Occipital lobe (tissue), 3 donors: ENCODE measurements at places on chromosomes 4 and X. TPM values are rescaled to one million over a fixed set of nuclear protein-coding genes. Genes with fewer than 3 reads are reported as not detected.

Gene BEND4
- total RNA-seq, result 11.5 TPM

Gene VCX
- not detected for total RNA-seq

Gene CLGN
- 3.4 TPM for total RNA-seq

Gene IL15
- total RNA-seq, result 0.31 TPM

Gene KDR
- total RNA-seq, result 13.7 TPM

Gene KLF8
- total RNA-seq, result 20.4 TPM

Gene TSR2
- total RNA-seq, result 11.9 TPM

Gene PABPC1L2B
- total RNA-seq, result not detected

Gene SLC25A6
- total RNA-seq, result 126 TPM

Gene HPGDS
- total RNA-seq, result 1.4 TPM

Gene MTCP1
- total RNA-seq, result 3.6 TPM

Gene ARMCX4
- 14.5 TPM for total RNA-seq

Gene HDX
- total RNA-seq, result 17.8 TPM

Gene HSFX3
- total RNA-seq, result not detected

Gene OCRL
- 33.4 TPM for total RNA-seq

Gene AVPR2
- total RNA-seq, result not detected

Gene PDLIM3
- total RNA-seq, result 18.2 TPM

Gene GAB3
- total RNA-seq, result 1.4 TPM

Gene GRSF1
- 73.5 TPM for total RNA-seq

Gene GAGE12J
- not detected for total RNA-seq

Gene ARFIP1
- total RNA-seq, result 46.8 TPM

Gene SLC26A1
- 4.2 TPM for total RNA-seq

Gene TIGD4
- total RNA-seq, result 2.7 TPM

Gene PRDM5
- 17.2 TPM for total RNA-seq

Gene PROM1
- total RNA-seq, result 43.5 TPM

Gene EDA
- 5.5 TPM for total RNA-seq

Gene MAGEA2B
- total RNA-seq, result not detected

Gene SPANXN3
- total RNA-seq, result not detected

Gene PWWP3B
- 1.4 TPM for total RNA-seq
